ENCODE measurements at places on chromosomes 3 and 15. TPM values are rescaled to one million over a fixed set of nuclear protein-coding genes. Genes with fewer than 3 reads are reported as not detected.

SIDT1 gene
- total RNA-seq, result 0.27 TPM

PRSS50 gene
- total RNA-seq, result not detected

CPNE4 gene
- total RNA-seq, result not detected

PLSCR2 gene
- total RNA-seq, result not detected

LRRC15 gene
- total RNA-seq, result not detected

CLDN1 gene
- 0.27 TPM for total RNA-seq

ALS2CL gene
- total RNA-seq, result 5.3 TPM

SUSD5 gene
- total RNA-seq, result 0.93 TPM

OXTR gene
- 0.13 TPM for total RNA-seq

GPR27 gene
- 0.07 TPM for total RNA-seq

BNC1 gene
- 12.8 TPM for total RNA-seq

WNT7A gene
- not detected for total RNA-seq

IMPG2 gene
- 0.50 TPM for total RNA-seq
